Karpas-422 (cell line): ENCODE measurements at places on chromosomes 3 and 15. TPM values are rescaled to one million over a fixed set of nuclear protein-coding genes. Genes with fewer than 3 reads are reported as not detected.

TBC1D2B gene
- total RNA-seq, result 20.1 and 38.9 TPM in 2 replicates

SRPRB gene
- total RNA-seq, result 62.6 and 85.7 TPM in 2 replicates

CASR gene
- not detected in 2 replicates for total RNA-seq

THAP10 gene
- not detected in 2 replicates for total RNA-seq

FBXO45 gene
- 14.4 and 15.2 TPM in 2 replicates for total RNA-seq

RETNLB gene
- not detected in 2 replicates for total RNA-seq

DPPA2 gene
- not detected in 2 replicates for total RNA-seq

ROBO2 gene
- total RNA-seq, result 162 and 262 TPM in 2 replicates

NR2E3 gene
- not detected in 2 replicates for total RNA-seq

PARP14 gene
- 15.4 and 18.7 TPM in 2 replicates for total RNA-seq

COPS2 gene
- 50.7 and 65.5 TPM in 2 replicates for total RNA-seq

CHRNA5 gene
- total RNA-seq, result 0.11 TPM in 1 of 2 replicates, not detected in the other

SENP2 gene
- total RNA-seq, result 59.1 and 89.1 TPM in 2 replicates

DZIP1L gene
- not detected in 2 replicates for total RNA-seq

SYNPR gene
- total RNA-seq, result not detected in 2 replicates

SPCS1 gene
- total RNA-seq, result 122 and 184 TPM in 2 replicates

SI gene
- not detected in 2 replicates for total RNA-seq

HDDC3 gene
- total RNA-seq, result 15.9 and 39.1 TPM in 2 replicates
